Forelimb muscle (tissue), 1 donor: ENCODE measurements at places on chromosomes 3 and 15. TPM values are rescaled to one million over a fixed set of nuclear protein-coding genes. Genes with fewer than 3 reads are reported as not detected.

The STRIT1 gene
- polyA plus RNA-seq, result 49.3 TPM

DNA sequence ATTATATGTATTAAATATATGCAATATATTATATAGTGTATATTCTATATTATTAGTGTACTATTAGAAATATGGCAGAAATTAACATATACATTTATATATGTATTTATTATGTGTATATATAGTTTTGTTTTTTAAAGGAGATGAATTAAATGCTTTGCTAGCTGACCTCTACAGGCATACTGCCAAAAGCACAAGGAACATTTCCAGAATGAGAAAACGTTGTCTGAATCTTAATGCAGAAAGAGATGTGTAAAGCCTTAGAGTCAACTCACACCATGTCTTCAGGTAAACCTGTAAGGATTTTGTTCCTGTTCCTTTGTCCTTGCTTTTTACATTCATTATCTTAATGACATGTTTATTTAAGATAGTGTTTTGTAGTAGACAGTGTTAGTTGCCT lies 111.9 kb downstream of the ST8SIA2 start:
- no peak for DNase-seq

GRCh38 chr3:61855211-61855610 lies 293.8 kb downstream of the PTPRG start:
- DNase-seq, result no peak

DNA sequence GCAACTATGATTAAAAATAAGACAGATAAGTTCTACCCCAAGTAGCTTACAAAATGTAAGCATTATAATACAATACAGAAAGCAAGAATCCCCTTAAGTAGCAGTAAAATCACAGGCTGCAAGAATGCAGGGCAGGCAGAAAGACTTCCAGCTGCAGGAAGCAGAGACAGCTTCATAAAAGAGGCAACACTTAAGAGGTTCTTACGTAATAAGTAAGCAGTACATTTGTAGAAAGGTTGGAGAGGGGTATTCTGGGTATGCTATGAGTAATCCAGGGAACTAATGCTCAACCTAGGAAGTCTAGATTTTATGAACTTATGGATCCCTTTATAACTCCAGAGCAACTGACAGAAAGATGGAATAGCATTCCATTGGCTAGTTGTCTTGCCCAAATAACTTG lies 151.6 kb downstream of the IL5RA start:
- no peak for DNase-seq

- no peak for DNase-seq
Measured at GRCh38 chr15:75034615-75035014, 11.2 kb downstream of the PPCDC start.

- DNase-seq, result no peak
Measured at GRCh38 chr15:71934446-71934845, 124.1 kb downstream of the NR2E3 start.

GRCh38 chr15:69973102-69973714 lies 124.5 kb downstream of the TLE3 start:
- DNase-seq, result no peak

The POU1F1 gene
- polyA plus RNA-seq, result not detected

GRCh38 chr15:41982133-41982930 lies 10.0 kb upstream of the EHD4 start:
- DNase-seq, result no peak

DNA sequence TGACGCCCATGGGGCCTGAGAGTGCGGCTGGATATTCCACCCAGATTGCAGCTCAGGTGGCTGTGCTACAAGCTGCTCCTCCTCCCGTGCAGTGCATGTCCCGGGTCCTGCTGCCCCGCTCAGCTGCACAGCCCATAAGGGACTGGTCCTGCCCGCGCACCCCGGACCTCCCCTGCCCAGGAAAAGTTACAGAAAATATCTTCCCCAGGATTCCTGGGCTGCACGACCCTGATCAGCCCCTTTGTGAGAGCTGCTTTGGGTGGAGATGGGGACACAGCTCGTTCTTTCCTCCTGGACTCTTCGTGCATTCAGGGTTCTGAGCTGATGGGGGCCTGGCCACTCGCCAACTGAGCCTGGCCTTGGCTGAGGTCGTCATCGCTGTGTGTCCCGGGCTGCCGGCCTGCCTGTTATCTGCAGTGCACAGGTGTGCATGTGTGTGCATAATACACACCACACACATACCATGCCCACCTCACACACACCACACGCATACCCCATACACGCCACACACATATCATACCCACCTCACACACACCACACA lies 28.8 kb downstream of the APBA2 start:
- DNase-seq, result no peak

The LNP1 gene
- polyA plus RNA-seq, result 6.7 TPM

GRCh38 chr15:101313041-101313761 lies 18.2 kb upstream of the SNRPA1 start:
- no peak for DNase-seq

DNA sequence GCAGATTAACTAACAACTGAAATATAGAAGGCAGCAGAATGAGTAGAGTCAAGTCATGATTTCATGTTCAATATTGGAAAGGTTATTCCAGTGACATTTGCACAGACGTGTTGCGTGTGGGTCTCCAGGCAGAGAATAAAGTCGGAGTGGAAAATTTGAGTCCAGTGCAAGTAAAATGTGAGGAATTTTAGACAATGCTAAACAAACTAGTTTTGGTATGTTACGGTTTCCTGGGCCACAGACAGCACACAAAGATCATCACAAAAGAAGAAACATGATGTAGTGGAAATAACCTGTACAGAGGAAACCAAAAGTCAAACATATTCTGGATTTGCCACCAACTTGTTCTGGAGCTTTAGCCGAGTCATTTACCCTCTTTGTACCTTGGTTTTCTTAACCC lies 367 bp downstream of the OR4F6 start:
- no peak for DNase-seq

The SYNPR gene
- polyA plus RNA-seq, result not detected

- no peak for DNase-seq
Measured at GRCh38 chr3:67401921-67402320, 252.5 kb downstream of the SUCLG2 start.

GRCh38 chr3:14145236-14145635 lies 20.4 kb downstream of the TMEM43 start:
- no peak for DNase-seq

- DNase-seq, result no peak
Measured at GRCh38 chr3:81799403-81799802, 38.0 kb upstream of the GBE1 start.

The LRRK1 gene
- 5.6 TPM for polyA plus RNA-seq

- DNase-seq, result no peak
Measured at GRCh38 chr3:27521179-27521871, 37.1 kb upstream of the SLC4A7 start.

GRCh38 chr3:62260655-62261054 lies 112.7 kb downstream of the FEZF2 start:
- DNase-seq, result no peak

- DNase-seq, result no peak
Measured at GRCh38 chr3:54713455-54713854, 214.4 kb downstream of the LRTM1 start.

- DNase-seq, result no peak
Measured at GRCh38 chr3:51696954-51697353, 9.9 kb upstream of the GRM2 start.

DNA sequence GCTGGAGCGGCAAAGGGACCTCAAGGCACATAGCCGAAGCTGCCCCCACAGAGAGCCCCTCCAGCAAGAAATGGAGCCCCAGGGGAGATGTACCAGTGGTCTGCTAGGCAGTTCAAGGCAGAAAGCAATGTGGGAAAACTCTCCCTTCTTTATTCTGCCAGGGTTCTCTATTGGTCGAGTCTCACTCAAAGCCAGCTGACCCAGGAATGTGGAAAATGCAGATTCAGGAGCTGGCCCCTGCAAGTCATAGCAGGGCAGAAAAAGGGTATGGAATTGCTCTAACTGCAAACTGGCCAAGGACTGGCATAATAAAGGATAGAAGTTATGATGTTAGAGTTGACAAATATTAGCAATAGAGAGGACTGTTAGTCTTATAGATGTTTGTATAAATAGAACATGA lies 4.0 kb upstream of the TOPAZ1 start:
- no peak for DNase-seq

- no peak for DNase-seq
Measured at GRCh38 chr3:151351648-151352047, 22.3 kb upstream of the P2RY13 start.

The CNTN4 gene
- 9.0 TPM for polyA plus RNA-seq

The RAB6B gene
- polyA plus RNA-seq, result 10.7 TPM
